Activated CD8-positive, alpha-beta memory T cell treated with anti-CD3 and anti-CD28 coated beads, Interleukin-2, amount 50 U/mL, for 4 hours (primary cell): ENCODE measurements at places on chromosomes 3 and 15.

- no peak for DNase-seq
Observed at GRCh38 chr15:55387027-55387426, 21.1 kb downstream of the CCPG1 start.

GRCh38 chr3:51718547-51719409, 11.9 kb downstream of the GRM2 start:
- DNase-seq: no peak

- DNase-seq: no peak
Observed at GRCh38 chr15:77384589-77385359, 35.1 kb downstream of the PEAK1 start.

DNA sequence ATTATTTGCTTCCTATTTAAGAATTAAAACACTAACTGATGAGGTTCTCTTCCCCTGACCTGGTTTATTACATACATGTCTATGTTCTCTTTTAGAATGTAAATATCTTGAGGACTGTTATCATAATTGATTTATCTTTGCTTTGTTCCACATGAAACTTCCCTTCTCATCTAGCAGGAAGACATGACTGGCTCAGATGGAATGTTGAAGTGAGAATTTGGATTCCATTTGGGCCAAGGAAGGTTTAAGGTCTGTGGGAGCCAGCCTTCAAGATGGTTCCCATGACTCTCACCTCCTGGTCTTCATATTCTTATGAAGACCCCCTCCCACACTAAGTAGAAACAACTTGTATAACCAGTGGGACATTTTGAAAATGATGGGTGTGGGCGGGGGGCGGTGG, 222.2 kb upstream of the GADL1 start:
- no peak for DNase-seq

GRCh38 chr3:81709606-81710005, 51.8 kb downstream of the GBE1 start:
- no peak for DNase-seq

DNA sequence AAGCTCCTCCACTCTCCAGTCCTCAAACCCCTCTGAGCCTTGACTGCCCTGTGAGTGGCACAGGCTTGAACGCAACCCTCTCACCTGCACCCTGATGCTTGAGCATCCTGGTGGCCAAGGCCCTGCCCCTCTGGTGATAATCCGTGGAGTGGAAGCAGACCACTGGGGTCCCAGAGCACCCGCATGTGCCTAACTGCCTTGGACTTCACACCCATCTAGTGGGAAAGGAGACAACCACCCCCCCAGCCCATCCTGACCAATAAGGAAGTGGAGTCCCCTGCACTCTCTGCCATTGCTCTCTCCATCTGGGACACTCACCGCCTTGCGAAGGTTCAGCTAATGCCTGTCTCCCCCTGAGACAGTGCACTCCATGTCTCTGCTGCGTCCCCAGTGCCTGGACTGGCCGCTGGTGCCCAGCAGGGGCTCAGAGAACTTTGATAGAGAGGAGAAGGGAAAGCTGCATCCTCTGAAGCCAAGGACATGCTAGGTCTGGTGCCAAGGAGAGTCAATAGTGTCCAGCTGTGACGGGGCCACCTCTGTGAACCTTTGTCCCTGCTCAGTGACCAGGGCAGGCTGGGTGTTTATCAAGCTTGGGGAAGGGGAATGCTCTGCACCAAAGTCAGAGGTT, 3.4 kb downstream of the KLF15 start:
- no peak for DNase-seq

DNA sequence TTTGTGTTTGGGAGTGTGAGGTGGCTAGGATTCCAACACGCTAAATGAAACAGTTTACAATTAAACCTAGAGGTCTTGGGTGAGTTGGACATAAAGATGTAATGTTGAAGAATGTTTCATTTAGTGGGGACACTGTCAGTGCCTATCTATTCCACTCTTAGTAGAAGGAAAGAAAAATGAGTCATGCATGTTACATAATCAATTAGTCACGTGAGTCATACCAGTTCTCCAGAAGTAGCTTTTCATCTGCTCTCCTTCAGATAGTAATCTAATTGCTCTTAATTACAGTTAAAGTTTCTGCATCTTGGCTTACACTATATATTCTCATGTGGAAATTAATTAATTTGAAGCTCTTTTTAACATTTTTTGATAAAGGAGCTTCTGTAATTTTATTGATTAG, 115.7 kb upstream of the P2RY1 start:
- no peak for DNase-seq

GRCh38 chr3:45966950-45967640, 23.8 kb downstream of the CXCR6 start:
- no peak for DNase-seq

GRCh38 chr15:36896949-36897348, 203.4 kb downstream of the MEIS2 start:
- DNase-seq: no peak

GRCh38 chr3:173624086-173624485, 226.5 kb downstream of the NLGN1 start:
- no peak for DNase-seq

GRCh38 chr3:62451211-62451887, 78.0 kb upstream of the FEZF2 start:
- DNase-seq: no peak

GRCh38 chr3:39809181-39809994, at the start of gene MYRIP:
MYRIP (plus strand) TSS chr3:39809609; CDS start chr3:39900817, 91,208 bp downstream.
- no peak for DNase-seq

DNA sequence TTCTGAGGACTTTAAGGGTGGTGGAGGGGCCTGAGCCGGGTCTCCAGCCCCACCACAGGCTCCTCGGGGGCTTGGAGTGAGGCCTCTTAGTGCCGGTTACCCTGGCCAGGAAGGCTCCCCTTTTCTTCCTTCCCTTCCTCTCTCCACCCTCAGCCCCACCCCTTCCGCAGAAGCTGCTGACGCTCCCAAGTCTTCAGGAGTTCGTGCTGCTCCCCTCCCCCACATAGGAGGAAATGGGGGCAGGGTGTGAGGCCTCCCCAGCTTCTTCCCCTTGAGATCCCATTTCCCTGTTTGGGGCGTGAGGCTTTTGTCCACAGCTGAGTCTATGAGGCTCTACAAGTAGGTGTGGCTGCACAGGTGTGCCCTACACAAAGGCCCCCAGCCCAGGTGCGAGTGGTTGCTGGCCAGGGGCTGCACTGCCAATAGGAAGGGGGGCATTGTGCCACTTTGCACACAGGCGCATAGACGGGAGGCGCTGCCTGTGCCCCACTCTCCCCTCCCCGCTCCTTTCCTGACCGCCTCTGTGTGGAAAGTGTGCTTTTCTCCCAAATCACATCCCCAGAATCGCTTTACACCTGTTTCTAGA, 915 bp upstream of the CALML4 start:
- no peak for DNase-seq

GRCh38 chr3:71152892-71153265, 430.6 kb downstream of the FOXP1 start:
- no peak for DNase-seq

DNA sequence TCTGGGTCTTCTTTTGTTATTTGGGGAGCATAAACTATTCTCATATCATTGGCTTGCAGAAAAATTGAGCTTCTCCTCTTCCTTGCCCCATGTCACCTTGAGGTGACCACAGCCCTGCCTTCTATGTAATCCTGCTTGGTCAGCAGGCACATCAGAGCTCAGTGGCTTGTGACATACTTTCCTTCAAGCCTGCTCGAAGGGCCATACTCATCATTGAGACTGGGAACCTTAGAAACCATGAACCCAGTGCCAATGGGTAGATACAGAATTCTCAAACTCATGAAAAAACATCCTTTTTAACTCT, 3.7 kb upstream of the CCR2 start:
- DNase-seq: no peak

DNA sequence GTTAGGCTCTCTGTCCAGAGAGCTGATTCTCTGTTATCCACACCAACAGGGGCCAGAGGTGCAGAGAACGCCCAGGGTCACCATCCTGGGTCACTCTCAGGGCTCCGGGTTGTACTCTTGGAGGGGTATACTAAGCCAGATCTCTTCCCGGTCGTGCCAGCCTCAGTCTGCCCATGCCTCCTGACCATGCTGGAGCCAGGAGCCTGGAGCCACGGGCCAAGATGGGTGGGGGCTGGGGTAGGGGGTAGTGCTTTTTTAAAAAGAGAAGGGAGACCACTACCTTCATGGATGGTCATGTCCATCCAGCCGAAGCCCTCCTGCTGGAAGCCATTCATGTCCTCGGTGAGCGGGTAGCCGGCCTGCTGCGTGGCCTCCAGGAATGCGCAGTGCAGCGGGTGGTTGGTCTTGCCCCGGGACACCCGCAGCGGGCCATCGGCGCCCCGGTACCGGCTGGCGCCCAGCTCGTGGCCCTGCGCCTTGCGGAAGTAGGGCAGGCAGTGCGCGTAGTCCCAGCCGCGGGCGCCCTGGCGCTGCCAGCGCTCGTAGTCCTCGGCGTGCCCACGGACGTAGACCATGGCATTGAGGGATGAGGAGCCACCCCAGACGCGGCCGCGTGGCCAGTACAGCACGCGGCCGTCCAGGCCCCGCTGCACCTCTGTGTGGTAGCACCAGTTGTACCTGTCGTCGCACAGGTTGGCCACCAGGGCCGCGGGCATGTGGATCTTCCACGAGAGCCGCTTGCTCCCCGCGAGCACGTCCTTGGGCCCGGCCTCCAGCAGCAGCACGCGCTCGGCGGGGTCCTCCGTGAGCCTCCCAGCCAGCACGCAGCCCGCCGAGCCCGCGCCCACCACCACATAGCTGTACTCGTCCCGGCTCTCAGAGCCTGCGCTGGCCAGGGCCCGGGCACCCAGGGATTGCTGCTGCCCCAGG, 22.9 kb downstream of the CHDH start:
- no peak for DNase-seq

- no peak for DNase-seq
Observed at GRCh38 chr3:66449411-66449974, 51.3 kb downstream of the LRIG1 start.

DNA sequence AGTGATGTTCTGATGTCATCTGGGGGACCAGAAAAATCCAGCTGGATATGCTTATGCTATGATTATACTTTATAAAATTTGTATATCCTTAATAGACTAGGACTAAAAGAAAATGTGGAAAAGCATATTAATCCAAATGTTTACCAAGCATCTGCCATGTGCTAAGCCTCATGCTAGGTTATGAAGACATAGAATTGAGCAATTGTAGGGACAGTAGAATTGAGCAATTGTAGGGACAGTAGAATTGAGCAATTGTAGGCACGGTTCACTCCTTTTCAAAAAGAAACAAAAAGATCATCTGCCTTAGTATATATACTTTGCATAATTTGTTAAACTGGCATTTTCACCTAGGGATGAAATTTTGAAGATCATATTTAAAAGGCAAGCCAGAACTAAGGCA, 18.3 kb downstream of the ABHD5 start:
- no peak for DNase-seq

GRCh38 chr15:92117261-92117731, 263.8 kb downstream of the SLCO3A1 start:
- DNase-seq: no peak

DNA sequence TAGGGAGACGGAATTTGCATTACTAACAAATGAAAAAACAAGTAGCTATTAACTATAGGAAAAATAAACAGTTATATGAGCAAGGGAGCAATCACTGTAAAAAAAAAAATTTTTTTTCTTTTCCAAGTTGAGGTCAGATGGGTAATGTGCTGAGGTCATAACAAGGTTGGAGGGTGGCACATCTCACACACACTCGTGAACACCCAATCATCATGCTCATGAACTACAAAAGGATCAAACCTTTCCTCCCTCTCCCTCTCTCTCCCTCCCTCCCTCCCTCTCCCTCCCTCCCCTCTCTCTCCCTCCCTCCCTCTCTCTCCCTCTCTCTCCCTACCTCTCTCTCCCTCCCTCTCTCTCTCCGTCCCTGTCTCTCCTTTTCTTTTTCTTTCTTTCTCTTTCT, 97.9 kb upstream of the CGNL1 start:
- no peak for DNase-seq

DNA sequence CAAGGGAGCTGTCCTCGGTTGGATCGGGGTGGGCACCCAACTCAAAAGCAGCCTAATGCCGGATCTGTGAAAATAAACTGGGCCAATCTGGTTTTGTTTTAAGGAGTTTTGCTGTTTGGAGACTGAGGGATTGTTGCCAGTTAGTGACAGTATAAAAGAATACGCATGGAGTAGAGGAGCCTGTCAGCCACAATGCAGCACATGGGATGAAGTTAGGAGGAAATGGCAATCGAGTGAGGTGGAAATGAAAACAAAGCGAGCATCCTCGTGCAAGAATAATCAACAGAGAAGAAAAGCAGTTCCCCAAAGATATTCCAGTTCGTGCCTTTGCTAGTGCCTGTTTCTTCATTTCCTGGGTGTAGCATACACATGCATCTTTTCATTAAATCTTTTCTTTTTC, 108.4 kb upstream of the RORA start:
- no peak for DNase-seq

DNA sequence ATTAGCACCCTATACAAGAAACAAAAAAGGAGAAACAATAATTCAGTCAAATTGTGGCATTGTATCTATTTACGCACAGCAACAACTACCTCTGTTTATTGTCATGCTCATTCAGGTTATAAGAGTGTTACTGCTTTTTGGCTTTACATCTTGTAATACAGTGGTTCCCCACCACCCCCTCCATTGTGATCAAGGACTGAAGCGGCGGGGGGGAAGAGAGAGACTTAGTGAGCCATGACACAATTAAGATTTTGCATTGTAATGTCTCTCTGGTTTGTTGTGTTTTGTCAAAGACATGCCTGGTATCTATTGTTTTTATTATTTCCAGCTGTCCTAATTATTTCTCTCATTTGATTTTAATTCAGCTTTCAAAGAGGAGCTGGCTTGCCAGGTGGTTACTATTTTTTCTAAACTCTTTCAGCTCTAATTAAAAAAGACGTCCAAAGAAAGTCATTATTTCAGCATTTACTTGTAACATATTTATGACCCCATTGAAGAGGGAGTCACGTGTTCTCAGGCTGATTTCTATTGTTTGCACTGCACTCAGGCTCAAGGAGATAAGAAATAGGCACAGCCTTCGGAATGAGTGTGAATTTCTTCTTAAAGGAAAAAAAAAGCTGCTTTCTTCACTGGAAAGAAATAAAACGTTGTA, 234.4 kb upstream of the TBL1XR1 start:
- DNase-seq: no peak

- no peak for DNase-seq
Observed at GRCh38 chr3:50205413-50206276, 574 bp downstream of the SLC38A3 start.

- no peak for DNase-seq
Observed at GRCh38 chr3:192817053-192817452, 89.7 kb upstream of the FGF12 start.

DNA sequence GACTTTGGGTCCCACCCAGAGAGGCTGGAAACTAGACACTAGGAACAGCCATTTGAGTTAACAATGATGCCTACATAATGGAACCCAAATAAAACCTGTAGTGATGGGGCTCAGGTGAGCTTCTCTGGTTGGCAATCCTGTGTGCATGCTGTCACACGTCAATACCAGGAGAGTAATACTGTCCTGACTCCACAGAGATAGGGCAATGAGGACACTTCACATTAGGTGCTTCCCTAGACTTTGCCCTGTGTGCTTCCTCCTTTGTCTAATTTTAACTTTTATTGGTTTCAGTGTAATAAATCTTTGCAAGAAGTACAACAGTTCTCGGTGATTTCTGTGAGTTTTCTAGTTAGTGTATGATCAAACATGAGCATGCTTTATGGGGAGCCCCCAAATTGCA, 281.8 kb upstream of the ARRDC4 start:
- no peak for DNase-seq
